ENCODE measurements at places on chromosomes 3 and 15.

GRCh38 chr3:112425858-112426750, 73.2 kb downstream of the BTLA start:
- no peak for DNase-seq

- no peak for DNase-seq
Observed at GRCh38 chr15:65329288-65329983, 25.0 kb downstream of the RNU5B-1 start.

- DNase-seq: no peak
Observed at GRCh38 chr15:67678993-67679392, 136.5 kb downstream of the MAP2K5 start.

DNA sequence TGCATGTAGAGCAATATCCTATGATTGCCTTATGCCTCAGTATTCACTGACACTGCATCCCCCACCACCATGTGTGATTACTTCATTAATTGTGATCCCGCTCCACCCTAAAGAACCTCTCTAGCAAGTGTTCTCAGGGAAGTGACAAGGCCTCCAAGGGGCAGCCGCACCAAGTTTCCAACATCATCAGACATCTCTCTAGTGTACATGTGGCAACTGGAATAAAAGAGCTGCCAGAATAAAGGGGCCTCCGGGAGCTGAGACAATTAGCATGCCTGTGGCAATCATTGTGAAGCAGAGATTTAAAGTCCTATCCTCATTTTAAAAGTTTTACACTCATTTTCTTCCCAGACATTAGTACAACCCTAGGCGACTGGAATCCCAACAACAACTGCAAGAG, 902.1 kb upstream of the SEMA6D start:
- no peak for DNase-seq

GRCh38 chr3:36893137-36893557, 51.7 kb downstream of the TRANK1 start:
- DNase-seq: peak; percentile 69

DNA sequence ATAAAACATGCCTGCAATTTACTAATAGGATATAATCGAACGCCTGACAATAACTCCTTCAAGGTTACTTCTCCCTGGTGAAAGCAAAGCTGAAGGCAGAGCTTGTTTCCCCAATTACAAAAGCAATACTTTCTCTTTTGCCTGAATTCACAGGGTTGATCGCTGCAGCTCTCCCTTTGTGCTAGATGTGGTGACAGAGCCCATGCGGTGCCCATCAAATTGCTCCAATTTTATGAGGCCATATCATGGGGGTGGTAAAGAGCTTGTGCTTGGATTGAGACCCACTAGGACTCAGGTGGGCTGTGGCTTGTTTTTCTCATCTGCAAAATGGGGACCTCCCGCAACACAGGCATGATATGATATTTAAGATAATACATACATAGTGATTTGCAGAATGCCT, 143.4 kb downstream of the GREM1 start:
- no peak for DNase-seq

- DNase-seq: peak; percentile 19
Observed at GRCh38 chr3:61664105-61664482, 102.7 kb downstream of the PTPRG start.

- DNase-seq: peak; percentile 92
Observed at GRCh38 chr15:43329960-43330779, at the start of gene LCMT2. Gene LCMT2, minus strand, starts transcription at chr15:43330573. Its CDS starts 84 bp downstream, at chr15:43330489.

GRCh38 chr3:138594150-138594934, at the start of gene CEP70:
Gene CEP70, minus strand, starts transcription at chr3:138594260. Its CDS starts 21,333 bp downstream, at chr3:138572927.
- peak; percentile 94 for DNase-seq

DNA sequence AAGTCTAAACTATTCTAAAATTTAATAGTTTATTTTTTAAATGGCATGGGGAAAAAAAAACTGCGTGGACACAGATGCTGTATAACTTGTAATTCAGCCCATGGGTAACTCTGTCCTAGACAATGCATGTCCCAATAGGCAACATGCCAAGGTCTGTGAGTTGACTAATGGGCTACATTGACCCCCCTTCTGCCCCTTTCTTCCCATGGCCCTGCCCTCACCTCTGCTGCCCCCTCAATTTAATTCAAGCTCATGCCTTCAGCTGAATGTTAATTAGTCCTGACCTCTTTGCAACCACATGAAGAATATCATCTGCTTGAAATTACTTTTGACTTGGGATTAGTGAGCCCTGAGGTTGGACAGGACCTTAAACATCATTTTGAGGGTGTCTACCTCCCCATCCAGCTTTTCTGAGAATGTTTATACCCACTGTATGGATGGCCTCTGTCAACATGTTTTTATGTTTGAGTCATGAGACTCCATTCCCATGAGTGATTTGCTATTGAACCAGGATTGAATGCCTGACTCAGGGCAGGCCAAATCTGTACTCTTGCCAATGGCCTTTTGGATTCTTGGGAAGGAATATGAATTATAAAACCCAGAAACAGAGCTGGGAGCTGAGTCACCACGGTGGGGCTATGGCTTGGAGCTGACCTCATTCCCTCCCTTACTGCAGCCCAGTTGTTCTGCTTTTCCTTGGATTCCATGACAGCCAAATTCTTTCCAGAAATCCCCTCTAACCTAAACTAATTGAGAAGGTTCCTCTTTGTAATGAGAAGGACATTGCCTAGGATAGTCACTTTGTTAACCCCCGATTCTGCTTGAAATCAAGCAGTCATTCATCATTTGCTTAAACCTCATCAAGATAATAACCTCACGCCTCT, 33.5 kb upstream of the PDE8A start:
- peak; percentile 85 for DNase-seq

- DNase-seq: no peak
Observed at GRCh38 chr3:20353286-20353685, 167.3 kb upstream of the SGO1 start.

- peak; percentile 81 for DNase-seq
Observed at GRCh38 chr3:111739311-111739911, 119.7 kb upstream of the PHLDB2 start.

DNA sequence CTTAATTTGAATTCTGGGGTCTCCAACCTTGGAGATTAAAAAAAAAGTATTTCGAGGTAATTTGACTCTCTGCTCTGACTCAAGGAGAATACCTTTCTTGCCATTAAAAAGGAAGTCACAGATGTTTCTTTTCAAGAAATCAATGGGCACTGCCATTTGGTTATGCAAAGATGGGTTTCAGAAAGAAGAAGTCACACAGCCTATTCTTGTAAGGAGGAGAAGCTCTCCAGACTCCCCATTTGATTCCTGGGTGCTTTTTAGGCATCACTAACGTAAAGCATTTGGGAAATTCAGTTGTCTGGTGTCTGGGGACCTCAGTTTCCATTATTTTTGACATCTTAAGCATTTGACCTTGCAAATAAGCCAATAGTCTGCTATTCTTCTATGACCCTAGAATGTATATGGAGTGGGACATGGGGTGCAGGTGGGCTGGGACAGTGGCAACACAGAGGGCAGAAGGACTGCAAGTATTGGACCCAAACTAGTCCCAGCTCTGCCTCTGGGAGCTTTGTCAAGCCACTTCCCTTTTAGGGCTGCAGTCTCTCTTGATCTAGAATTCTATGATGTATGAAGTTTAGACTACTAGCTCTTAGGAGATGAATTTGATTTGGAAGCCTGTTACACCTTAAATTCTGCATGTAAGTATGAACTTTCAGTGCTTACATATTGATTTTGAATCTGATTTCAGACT, 27.8 kb downstream of the IL5RA start:
- no peak for DNase-seq

DNA sequence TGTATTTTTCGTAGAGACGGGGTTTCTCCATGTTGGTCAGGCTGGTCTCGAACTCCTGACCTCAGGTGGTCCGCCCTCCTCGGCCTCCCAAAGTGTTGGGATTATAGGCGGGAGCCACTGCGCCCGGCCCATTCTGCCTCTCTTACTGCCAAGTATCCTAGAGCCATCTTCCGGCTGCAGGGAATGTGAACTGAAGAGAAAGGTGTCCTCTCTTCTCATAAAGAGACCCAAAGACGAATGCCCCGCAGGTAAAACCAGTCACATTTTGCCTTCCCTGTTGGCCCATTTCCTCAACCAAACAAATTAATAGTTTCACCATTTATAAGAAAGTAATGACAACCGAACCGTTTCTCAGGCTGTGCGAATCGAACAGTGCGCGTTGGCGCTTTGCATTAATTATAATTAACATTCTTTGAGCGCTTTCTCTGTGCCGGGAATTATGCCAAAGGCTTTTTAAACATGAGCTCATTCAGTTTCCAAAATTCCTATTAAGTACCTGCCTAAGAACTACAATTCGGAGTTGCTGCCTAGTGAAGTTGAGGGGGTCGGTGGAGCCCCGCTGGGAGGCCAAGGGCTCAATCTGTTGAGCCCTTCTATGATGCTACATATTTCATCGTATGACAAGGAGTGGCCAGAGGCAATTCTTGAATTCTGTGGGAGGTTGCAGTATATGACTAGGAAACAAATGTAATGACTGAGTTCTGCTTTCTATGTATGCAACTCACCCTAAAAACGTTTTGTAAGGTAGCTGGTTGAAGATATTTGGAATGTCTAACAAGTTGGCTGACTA, 819 bp upstream of the RPL24 start:
- DNase-seq: no peak

- DNase-seq: no peak
Observed at GRCh38 chr3:89494734-89495133, 387.3 kb downstream of the EPHA3 start.

- no peak for DNase-seq
Observed at GRCh38 chr15:98840053-98840452, 167.5 kb downstream of the PGPEP1L start.

- no peak for DNase-seq
Observed at GRCh38 chr3:24341668-24342067, 153.0 kb downstream of the THRB start.

- DNase-seq: no peak
Observed at GRCh38 chr3:136990826-136991225, 33.0 kb downstream of the IL20RB start.

GRCh38 chr3:9230596-9230995, 18.9 kb downstream of the SRGAP3 start:
- peak; percentile 67 for DNase-seq

DNA sequence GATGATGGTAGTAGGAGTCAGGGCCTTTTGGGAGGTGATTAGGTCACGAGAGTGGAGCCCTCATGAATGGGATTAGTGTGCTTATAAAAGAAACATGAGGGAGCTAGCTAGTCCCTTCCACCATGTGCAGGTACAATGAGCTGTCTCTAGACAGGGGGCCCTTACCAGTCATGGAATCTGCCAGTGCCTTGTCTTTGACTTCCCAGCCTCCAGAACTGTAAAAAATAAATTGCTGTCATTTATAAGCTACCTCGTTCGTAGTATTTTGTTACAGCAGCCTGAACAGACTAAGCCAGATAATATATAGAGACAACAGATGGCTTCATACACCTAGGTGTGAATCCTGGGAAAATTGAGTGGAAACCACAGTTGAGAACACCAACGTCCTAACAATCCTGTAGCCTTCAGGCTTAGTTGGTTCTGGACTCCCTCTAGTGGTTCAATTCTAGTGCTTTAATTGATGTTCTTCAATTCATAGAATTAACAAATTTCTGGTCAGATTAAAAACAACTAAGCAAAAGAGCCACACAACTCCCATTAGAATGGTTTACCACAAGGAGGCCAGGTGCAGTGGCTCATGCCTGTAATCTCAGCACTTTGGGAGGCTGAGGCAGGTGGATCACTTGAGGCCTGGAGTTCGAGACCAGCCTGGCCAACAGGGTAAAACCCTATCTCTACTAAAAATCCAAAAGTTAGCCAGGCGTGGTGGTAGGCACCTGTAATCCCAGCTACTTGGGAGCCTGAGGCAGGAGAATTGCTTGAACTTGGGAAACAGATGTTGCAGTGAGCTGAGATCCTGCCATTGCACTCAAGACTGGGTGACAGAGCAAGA, 21.3 kb upstream of the GATM start:
- DNase-seq: peak; percentile 61
